Activated effector memory CD4-positive, alpha-beta T cell treated with Interleukin-2 at 50 U/mL for 16 hours (primary cell): ENCODE measurements at places on chromosomes 16 and 17.

GRCh38 chr17:4276514-4276913, 12.7 kb upstream of the ANKFY1 start:
- DNase-seq: no peak

DNA sequence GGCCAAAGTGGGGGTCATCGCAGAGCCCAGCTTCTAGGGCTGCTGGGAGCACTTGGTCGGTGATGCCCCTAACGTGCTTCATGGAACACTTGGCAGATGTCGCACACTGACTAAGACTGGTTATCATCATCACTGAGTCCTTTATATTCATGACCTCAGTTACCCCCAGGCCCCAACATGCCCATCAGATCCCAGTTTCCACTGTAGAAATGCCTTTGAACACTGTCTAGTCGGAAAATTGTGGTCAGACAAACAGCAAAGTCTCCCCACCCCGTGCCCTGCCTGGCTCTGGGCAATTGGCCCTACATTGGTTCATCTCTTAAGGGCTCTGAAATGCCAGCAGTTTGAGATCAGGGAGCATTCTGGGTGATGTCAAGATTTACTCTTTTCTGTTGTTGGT, 51.3 kb downstream of the NKD1 start:
- DNase-seq: no peak

- DNase-seq: no peak
Observed at GRCh38 chr17:8469964-8470363, 34.3 kb downstream of the NDEL1 start.

DNA sequence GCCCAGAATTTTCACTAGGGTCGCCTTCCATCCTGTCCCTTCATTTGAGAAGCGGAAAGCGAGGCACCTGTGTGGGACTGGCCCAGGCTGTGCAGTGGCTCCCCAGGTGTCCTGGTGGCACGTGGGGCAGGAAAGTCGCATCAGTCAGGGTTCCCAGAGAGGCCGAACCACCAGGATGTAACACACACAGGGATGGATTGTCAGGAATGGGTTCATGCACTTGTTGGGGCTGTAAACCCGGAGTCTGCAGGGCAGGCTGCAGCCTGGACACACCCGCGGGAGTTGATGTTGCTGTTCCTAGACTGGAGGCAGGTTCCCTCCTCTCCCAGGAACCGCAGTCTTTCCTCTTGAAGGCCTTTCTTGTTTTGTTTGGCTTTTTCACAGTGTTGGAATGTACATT, 30.7 kb upstream of the RPTOR start:
- DNase-seq: no peak

DNA sequence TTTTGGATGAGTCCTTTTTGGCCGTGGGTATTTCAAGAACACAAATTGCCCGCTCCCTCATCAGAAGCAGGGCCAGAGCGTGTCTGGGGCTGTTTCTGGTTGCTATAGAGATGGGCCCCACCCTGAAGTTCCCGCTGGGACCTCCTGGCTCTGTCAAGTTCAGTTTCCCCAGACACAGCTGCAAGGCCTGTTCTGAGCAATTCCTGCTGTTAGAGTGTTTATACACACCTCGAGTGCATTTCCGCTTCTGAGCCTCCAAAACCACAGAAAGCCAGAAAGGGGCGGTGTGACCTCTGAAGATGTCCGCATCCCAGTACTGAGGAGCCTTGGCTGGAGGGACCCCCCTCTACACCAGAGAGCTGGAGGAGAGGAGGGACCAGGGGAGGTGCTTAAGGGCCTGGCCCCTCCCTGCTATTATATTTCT, 9.3 kb upstream of the WBP2 start:
- DNase-seq: peak; percentile 30

- no peak for DNase-seq
Observed at GRCh38 chr16:16189842-16190241, 33.5 kb downstream of the ABCC6 start.

DNA sequence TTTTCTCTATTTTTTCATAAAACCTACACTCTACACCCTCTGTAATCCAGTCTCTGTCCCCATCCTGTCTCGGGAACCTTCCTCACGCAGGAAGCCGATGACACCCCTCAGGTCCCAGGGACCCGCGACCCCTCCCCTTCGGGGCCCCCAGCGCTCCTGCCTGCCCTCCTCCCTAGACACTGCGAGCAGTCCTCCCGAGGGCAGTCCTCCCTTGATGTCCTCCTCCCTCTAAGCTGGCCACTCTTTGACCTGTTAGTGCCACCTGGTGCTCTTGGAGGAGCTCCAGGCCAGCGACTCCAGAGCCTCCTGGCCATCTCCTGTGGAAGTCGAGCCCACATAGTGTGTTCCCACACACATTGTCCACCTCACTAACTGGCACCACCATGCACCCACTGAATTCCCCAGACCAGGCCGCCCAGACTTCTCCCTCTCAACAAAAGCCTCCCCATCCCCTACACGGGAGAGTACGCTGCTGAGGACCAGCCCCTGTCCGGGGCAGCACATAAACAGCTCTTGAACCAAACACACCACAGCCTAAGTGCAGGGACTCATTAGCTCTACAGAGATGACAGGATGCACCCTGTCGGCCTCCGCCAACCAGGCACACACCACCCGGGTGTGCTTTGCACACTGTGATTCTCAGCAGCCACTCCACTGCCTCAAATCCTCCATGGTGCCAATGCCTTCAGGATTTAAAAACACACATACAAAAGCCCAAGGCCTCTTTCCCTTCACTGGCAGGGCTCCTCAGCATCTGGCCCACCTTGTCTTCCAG, 9.3 kb downstream of the OSBPL7 start:
- DNase-seq: no peak

- peak; percentile 80 for DNase-seq
Observed at GRCh38 chr17:50944054-50944901, 78.1 kb upstream of the TOB1 start.

- no peak for DNase-seq
Observed at GRCh38 chr16:66267292-66268014, 99.0 kb upstream of the CDH5 start.

DNA sequence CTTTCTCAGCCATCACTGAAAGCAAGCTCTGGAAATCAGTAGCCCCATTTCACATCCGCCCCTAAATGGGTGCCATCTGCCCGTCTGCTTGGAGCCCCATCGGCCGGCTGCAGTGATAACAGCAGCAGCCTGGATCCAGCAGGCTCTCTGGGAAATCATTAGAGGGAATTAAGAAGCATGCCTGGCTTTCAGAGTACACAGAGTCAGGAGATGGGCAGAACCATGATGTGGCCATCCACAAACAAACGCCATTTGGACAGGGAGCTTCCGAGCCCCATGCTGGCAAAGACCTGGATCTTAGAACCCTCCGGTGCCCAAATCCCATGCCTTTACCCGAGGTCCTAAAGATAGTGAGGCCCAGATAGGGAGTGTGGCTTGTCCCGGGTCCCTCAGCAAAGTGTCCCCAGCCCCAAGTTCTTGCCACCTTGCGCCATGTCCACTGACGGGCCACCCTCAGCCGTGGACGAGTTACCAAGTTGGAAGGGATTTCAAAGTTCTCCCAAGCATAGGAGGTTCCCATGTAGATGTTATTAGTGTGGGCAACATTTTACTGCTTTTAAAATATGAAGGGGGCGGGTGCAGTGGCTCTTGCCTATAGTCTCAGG, 1.0 kb upstream of the LITAF start:
- DNase-seq: no peak

GRCh38 chr17:42457107-42457792, 1.4 kb upstream of the ATP6V0A1 start:
- no peak for DNase-seq

DNA sequence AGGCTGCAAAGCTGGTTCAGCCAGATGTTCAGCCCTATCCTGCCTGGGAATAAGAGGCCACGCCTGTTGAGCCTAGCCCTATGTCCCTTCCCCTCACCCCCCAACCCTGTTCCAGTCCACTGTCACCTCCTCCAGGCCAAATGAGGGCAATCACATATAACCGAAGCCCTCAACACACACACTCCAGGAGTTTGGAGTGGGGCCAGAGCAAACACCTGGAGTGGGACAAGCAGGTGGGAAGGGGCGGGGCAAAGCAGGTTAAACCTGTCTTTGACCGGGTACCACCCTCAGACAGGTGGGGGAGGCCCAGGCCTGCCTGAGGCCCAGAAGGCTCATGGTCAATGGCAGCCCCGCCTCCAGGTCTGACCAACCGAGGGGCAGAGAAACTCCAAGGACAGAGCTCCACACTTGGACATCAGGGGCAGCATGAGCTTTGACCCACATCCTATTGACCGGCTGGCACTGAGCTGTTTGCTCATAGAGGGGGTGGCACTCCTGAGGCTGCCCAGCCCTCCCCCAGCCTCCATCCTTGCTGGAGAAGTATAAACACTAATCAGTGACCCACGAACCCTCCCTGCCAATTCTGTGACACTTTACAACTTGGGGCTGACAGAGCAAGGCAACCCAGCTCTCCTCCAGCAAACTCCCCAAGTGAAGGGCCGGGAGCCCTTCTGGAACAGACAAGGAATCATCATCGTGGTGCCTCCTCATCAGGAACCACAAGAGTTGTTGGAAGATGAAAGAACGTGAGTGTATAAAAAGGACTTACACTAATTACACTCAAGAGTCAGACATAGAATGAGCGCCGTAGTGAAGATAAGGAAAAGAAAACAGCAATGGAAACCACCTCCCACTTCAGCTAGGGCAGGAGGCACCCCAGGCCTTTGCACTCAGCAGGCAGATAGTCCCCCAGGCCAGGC, 1.5 kb downstream of the ESRP2 start:
- DNase-seq: no peak

DNA sequence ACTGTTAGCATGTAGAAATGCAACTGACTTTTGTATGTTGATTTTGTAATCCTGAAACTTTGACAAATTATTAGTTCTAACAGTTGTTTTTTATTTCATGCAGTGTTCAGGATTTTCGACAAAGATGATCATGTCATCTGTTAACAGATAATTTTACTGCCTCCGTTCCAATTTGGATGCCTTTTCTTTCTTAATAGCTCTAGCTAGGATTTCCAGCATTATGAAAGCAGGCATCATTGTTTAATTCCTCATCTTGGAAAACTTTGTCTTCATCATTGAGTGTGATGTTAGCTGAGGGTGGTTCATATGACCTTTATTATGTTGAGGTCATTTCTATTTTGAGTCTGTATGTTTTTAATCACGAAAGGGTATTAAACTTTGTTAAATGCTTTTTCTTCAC, 31.9 kb downstream of the RMI2 start:
- DNase-seq: no peak

DNA sequence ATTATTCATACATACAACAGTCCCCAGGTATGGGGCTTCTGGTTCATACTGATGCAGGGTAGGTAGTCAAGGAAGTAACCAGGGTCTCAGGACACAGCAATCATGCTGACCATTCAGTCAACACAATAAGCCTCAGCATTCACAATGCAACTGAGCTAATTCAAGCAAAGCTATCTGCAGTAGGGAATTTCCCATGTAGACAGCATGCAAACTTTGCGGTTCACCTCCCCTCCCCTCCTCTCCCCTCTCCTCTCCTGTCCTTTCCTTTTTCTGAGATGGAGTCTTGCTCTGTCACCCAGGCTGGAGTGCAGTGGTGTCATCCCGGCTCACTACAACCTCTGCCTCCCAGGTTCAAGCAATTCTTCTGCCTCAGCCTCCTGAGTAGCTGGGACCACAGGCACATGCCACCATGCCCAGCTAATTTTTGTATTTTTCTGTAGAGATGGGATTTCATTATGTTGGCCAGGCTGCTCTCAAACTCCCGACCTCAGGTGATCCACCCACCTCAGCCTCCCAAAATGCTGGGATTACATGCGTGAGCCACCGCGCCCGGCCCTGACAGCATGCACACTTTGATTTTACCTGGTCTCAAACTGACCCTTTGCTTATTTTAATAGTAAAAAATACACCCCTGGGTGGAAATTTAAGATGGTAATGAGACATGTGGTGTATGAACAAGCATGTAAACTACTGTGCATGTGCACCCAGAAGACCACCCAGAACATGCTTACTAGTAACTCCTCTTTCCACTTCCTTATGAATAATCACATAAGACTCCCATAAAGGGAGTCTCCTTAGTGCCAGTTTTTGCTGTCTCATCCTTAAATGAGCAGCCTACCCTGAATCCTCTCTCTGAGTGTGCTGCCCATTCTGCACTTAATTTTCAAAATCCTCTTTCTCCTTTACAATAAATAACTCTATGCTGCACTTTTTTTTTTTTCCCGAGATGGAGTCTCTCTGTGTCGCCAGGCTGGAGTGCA, 9.3 kb upstream of the RNF135 start:
- DNase-seq: no peak

DNA sequence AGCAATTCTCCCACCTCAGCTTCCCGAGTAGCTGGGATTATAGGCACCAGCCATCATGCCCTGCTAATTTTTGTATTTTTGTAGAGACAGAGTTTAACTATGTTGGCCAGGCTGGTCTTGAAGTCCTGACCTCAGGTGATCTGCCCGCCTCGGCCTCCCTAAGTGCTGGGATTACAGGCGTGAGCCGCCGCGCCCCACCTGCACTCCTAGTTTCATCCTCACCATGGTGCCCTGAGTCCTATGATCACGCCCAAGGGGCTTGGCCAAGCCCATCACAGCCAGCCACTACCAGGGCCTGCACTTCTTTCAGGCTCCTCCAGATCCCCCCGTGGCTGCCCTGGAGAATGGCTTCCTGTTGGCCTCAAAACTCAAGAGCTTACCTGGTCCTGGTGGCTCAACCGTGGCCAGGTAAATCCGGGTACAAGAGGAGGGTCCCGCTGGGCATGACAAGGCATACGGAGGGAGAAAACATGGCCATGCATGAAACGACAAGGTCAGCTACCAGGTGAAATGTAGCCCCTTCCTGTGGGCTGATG, 20.4 kb upstream of the TFAP4 start:
- DNase-seq: no peak
